ENCODE measurements at places on chromosomes 6 and 20.

DNA sequence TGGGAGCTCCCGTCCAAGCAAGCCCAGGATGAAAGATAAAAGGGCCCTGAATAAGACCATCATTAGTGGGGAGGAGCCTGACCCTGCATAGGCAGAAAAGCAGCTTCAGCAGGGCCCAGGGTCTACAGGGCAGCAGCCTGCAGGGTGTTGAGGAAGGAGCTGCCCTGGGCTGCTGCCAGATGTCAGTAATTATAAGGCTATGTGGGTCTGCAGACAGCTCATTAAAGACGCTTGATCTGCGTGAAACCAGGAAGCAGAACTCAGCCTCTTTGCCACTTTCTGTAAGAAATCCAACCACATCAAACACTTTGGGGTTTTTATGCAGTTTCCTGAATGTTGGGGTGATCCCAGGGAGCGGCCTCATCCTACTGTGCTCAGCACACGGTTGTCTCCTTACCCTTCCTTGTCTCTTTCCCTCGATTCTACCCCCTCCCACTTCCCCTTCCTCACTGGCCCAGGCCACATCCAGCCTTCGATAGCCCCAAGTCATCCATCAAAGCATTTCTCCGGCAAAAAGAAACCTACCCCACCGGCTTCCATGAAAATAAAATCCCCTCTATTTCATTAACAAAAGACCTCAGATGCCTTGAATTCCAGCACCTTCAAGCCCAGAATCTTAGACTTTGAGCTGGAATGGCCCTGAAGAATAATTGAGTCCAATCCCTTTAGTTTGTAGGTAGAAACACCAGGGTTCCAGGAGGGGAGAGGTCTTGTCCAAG, 1.0 kb upstream of the TGM6 start:
- no peak for DNase-seq

- DNase-seq: no peak
These were observed 139.6 kb upstream of the RNF24 start for GRCh38 chr20:4154958-4155411.

DNA sequence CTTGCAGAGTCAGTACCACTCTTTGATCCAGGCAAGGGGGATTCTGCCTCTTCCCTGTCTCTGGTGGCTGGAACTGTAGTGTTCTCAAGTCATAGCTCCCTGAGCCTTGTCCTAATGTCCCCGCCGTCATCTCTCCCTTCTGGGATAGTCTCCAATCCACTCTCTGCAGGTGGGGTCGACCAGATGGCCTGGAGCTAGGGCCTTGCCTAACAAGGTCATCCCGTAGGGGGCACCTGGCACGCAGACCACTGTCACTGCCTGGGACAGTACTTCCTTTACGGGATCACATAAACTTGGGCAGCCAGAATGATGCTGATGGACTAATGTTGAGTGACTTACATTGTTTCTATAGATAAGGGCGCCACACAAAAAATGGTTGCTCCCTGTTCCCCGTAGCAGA, 118.9 kb upstream of the SLC22A23 start:
- no peak for DNase-seq

- no peak for DNase-seq
These were observed 58.2 kb downstream of the DNAH8 start for GRCh38 chr6:38773338-38773737.

DNA sequence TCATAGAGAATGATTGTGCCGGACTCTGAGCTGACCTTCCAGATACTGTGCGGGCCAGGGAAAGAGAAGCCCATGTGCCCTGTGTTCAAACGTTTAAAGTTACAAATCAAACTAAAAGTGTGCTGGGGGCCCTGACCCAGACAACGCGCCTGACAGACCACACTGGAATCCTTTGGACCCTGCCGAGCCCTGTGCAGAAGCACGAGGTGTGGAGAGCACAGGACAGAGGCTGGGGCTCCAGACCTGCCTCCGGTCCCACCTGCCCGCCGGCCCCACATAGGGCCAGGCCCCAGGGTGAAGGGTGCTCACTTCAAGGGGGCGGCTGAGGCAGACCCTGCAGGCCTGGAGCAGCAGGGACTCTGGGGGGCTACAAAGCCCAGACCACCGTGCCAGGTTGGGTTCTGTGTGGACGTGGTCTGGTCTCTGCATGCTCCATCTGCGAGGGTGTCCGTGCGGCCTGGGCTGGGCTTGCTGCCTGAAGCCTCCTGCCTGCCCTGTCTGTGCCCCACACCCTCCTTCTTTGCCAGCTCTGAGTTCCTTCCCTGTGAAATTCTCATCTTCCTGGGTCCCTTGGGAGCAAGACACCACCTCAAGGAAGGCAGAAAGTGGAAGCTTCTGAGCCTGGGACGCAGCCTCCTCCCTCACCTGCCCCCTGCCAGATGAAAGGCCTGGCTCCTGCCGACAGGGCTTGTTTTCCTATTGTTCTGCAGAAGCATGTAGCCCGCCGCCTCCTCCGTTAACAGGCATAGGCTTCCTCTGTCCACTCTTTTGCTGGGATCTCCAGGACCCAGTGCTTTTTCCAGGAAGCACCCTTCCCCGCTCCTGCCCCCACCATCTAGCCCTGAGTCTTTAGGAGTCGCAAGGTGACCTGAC, 186.2 kb downstream of the ERMARD start:
- no peak for DNase-seq

DNA sequence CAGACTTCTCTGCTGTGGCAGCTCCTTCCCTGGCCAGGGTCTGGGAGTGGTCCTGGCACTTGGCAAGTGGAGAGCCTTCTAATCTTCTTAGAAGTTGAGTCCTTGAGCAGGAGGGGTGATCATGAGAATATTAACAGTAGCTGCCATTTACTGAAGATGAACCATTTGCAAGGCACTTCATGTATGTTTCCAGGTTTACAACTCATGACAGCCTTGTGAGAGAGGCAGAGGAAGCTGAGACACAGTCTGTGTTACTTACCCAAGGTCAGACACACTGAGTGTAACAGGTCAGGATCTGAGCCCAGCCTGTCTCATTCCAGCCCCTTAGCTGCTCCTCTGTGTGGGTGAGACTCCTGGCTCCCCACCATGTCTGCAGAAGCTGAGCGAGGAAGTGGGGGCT, 45.5 kb upstream of the SRF start:
- DNase-seq: no peak

- no peak for DNase-seq
These were observed 29.3 kb downstream of the PYGB start for GRCh38 chr20:25277051-25277801.

Measured in NCI-H345 (cell line).